A549 (cell line): ENCODE measurements at places on chromosomes 6 and 20. TPM values are rescaled to one million over a fixed set of nuclear protein-coding genes. Genes with fewer than 3 reads are reported as not detected.

GRCh38 chr6:37695857-37696219, 1.8 kb downstream of the MDGA1 start:
- no peak for DNase-seq

DNA sequence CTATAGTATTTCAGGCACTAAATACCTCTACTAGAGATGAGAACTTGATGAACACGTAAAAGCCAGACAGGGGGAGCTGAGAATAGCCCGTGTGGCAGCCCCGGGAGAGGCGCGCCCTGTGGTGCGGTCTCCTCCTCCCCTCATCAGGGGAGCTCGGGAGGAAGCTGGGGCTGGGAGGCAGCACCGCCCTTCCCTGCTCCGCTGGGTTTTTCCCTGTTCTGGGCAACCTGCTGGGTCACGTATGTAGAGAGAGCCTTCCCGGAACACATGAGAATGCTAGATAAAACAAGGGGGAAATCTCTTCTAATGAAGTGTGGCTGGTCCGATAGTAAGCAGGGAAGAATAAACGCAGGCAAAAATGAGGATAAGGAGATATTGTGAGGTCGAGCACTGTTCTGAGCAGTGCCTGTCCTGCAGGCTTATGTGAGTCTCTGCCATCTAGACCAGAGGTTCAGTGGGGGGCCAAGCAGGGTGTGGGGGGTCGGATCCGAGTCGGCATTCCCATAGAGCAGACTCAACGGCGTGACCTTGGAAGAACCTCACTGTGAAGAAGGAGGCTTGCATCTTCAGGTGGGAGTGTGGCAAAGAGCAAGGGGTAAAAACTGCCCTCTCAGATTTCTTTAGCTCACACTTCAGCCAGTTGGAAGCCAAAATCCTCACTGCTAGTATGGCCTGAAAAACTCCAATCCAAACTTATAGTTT, 13.4 kb upstream of the RPS6KA2 start:
- no peak for DNase-seq

GRCh38 chr6:12048609-12049008, 36.5 kb downstream of the HIVEP1 start:
- DNase-seq = no peak

DNA sequence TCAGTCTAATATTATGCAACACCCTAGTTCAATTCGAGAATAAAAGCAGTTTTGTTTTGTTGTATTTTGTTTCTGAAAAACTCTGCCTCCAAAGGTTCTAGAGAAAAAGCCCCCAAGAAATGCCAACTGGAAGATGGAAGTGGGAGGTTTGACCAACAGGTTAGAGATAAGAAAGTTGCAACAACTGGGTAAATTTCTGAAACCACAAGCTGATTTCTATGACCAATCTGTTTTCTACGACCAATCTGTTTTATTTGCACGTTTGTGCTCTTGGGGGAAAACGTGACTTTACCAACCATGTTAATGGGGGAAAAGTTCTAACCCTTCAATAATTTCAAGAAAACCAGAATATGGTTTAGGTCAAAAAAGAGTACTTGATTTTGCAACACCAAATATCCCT, 173.2 kb downstream of the PDE7B start:
- no peak for DNase-seq

- DNase-seq = no peak
Measured at GRCh38 chr6:157761331-157761921, 61.6 kb upstream of the SNX9 start.

- DNase-seq = no peak
Measured at GRCh38 chr6:74069089-74069581, 373.1 kb downstream of the CD109 start.

GRCh38 chr6:143127941-143128680, 67.4 kb downstream of the AIG1 start:
- no peak for DNase-seq

GRCh38 chr6:170433163-170434116, 119.7 kb downstream of the PSMB1 start:
- no peak for DNase-seq

GRCh38 chr6:154258064-154258757, 98.4 kb downstream of the IPCEF1 start:
- DNase-seq = no peak

GRCh38 chr20:20435453-20435852, 67.5 kb downstream of the INSM1 start:
- DNase-seq = no peak

DNA sequence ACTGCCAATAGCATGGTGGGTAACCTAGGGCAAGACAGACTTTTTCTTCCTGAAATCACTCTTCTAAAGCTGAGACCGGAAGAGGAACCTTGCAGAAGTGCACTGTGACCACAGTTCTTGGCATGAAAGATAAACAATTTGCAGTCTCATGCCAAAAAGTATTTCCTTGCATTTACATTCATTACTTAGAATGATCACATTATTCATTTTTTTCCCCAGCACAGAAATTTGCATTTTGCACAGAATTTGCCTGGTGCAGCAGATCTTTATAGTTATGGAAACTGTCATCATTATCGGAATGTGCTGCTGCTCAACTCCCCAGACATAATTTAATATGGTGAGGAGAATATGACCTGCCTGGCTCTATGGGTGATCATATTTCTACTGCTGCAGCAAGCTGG, 42.2 kb upstream of the EDN3 start:
- no peak for DNase-seq

DNA sequence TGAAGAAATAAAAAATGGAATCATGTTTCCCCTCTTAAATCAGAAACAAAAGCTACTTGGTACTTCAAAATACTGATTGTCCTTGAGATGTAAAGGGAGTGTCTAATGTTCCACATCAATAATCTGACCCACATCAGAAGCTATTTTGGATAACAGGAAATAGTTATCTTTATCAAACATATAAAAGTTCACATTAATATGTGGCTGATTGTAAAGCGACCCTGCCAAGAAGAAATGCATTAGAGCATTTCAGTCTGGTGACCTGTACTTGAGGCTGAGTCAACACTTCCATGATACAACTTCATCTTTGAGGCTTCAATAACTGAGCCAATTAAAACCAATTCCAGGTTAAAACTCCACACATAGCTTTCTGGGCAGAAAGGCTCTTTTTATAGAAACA, 31.8 kb downstream of the SYNE1 start:
- no peak for DNase-seq

- no peak for DNase-seq
Measured at GRCh38 chr20:33318096-33318429, 35.0 kb downstream of the BPIFB1 start.

- no peak for DNase-seq
Measured at GRCh38 chr6:161667957-161668356, 394.1 kb upstream of the AGPAT4 start.

GRCh38 chr6:3749977-3750316, 1.6 kb downstream of the PXDC1 start:
- no peak for DNase-seq

DNA sequence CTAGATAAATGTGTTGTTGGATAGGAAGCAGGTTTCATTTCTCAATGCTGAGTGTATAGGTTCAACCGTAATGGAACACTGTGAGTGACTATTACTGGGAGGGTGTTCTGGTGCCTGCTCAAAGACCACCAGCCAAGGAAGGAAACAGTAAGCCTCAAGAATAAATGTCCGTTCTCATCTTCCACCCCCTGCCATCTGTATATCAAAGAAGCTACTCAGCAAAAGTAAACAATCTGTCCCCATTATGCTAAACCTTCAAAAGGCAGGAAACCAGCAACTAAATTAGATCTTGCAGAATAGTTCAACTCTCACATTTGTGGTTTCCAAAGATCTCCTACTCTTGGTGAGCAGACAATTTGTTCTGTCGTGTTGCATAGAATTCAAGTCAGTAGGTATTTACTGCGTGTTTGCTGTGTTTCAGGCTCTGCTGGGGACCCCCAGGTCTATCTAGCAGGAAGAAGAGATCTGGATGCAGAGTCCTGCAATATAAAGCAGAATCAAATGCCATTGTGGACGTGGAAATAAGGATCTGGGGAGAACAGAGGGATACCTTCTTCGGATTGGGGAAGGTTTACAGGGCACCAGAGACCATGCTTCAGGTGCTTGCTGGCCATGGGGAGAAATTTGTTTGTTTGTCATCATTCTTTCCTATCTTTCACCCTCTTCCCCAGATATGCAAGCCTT, 87.3 kb downstream of the SCML4 start:
- no peak for DNase-seq

- no peak for DNase-seq
Measured at GRCh38 chr6:43389730-43390295, 20.4 kb upstream of the ZNF318 start.

- DNase-seq = no peak
Measured at GRCh38 chr20:7712661-7713060, 227.6 kb downstream of the HAO1 start.

Gene GHRH
- not detected in 3 replicates for polyA plus RNA-seq

Gene FNDC1
- polyA plus RNA-seq = 0.01 to 0.04 TPM in 2 of 3 replicates, not detected in the other

Gene LPA
- polyA plus RNA-seq = not detected in 3 replicates

Gene CD24
- polyA plus RNA-seq = 483 to 602 TPM (median 575 TPM) in 3 replicates
